Osteocyte (in vitro differentiated cells): ENCODE measurements at places on chromosomes 1 and 21. TPM values are rescaled to one million over a fixed set of nuclear protein-coding genes. Genes with fewer than 3 reads are reported as not detected.
A peak's percentile ranks its signal among the peaks of the same experiment; 100 is the strongest.

- no peak for DNase-seq
- no peaks in the 10 kb centered on the region for H3K4me1 ChIP-seq
- no peaks in the 10 kb centered on the region for H3K36me3 ChIP-seq
- H3K4me3 ChIP-seq = no peak overlapping the region
- peaks cover 10% of the 10 kb centered on the region for H3K27me3 ChIP-seq
These were observed 8.3 kb downstream of the CSMD2 start for GRCh38 chr1:34156739-34157138.

GRCh38 chr21:45894450-45894825 lies 87.1 kb upstream of the COL6A1 start:
- DNase-seq = no peak
- peaks cover 15% of the 10 kb centered on the region for H3K4me1 ChIP-seq
- H3K36me3 ChIP-seq = no peaks in the 10 kb centered on the region
- no peak overlapping the region for H3K27ac ChIP-seq
- no peak overlapping the region for H3K4me3 ChIP-seq

- peaks cover 34% of the 10 kb centered on the region for H3K36me3 ChIP-seq
- H3K4me1 ChIP-seq = peaks cover 8% of the 10 kb centered on the region
- no peak for DNase-seq
- H3K27me3 ChIP-seq = no peaks in the 10 kb centered on the region
These were observed 34.1 kb downstream of the SNAP47 start for GRCh38 chr1:227769047-227769935.

DNA sequence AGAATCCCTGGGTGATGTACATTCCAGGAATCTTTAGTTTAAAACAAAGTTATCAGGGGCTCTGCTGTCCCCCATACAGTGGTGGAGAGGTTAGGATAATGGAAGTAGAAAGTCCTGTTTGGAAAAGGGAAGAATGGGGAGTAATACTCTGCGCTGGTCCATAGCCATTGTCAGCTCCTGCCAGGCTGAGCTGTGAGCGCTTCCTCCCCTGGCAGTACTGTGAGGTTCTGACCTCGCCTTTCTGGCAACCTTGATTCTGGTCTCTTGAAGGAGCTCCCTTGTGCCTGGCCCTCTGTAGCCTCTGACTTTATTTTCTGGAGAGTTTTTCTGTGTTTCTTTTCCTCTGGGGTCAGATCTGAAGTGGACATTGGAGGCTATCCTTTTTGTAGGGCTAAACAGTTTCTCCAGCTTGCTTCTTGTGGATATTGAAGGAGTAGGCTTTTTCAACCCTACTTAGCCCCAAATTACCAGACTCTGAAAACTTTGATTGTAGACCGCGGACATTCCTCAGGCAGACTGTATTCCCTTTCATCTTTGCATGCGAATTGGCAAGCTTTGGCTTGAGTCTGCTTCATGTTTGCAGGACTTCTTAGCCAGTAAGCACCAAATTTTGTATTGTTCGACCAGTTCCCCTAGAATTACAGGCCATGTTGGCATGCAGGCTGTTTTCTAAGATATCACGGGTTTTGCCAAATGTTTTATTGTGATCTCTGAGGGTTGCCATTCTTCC lies 13.8 kb downstream of the UBE4B start:
- peaks cover 28% of the 10 kb centered on the region for H3K4me1 ChIP-seq
- no peak overlapping the region for H3K4me3 ChIP-seq
- peaks cover 26% of the 10 kb centered on the region for H3K36me3 ChIP-seq
- no peak for DNase-seq

Gene CGN
- total RNA-seq = 0.99 and 1.7 TPM in 2 replicates

- DNase-seq = no peak
- no peak overlapping the region for H3K4me3 ChIP-seq
- peaks cover 3% of the 10 kb centered on the region for H3K36me3 ChIP-seq
- peak overlapping the region; percentile 23 for H3K27ac ChIP-seq
These were observed 235.3 kb downstream of the FAF1 start for GRCh38 chr1:50724626-50725286.

DNA sequence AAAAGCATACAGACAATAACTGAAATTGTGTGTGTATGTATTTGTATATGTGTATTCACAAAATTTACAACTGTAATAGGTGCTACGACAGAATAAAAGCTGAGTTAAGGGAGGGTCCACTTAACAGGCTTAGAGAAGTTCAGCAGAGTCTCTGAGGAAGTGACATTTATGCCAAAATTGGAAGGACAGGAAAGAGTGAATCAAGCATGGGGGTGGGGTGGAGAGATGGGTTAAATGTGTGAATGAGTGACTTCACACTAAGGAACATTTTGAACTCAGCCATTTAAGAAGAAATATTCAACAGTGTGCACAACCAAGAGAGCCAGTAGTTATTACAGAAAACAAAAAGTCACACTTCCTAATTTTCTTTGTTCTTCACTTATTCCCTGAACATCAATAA lies 53.8 kb upstream of the RGS1 start:
- H3K27me3 ChIP-seq = no peaks in the 10 kb centered on the region
- no peak overlapping the region for H3K4me3 ChIP-seq
- no peaks in the 10 kb centered on the region for H3K36me3 ChIP-seq
- no peak overlapping the region for H3K27ac ChIP-seq
- DNase-seq = no peak
- peaks cover 18% of the 10 kb centered on the region for H3K4me1 ChIP-seq

Gene CYP4Z1
- not detected in 2 replicates for total RNA-seq
